ENCODE measurements at places on chromosomes 6 and 20. TPM values are rescaled to one million over a fixed set of nuclear protein-coding genes. Genes with fewer than 3 reads are reported as not detected.

MAP7 gene
- total RNA-seq, result 0.33 TPM

PI3 gene
- not detected for total RNA-seq

SHLD1 gene
- 10.0 TPM for total RNA-seq

ECT2L gene
- not detected for total RNA-seq

DNMT3B gene
- 1.7 TPM for total RNA-seq

C6orf15 gene
- not detected for total RNA-seq

RAB44 gene
- 0.09 TPM for total RNA-seq

TMEM244 gene
- total RNA-seq, result 1.2 TPM

GRCh38 chr20:23229989-23230388 lies 120.6 kb upstream of the NXT1 start:
- peaks cover 2% of the 10 kb centered on the region for H3K4me1 ChIP-seq
- no peak overlapping the region for H3K4me3 ChIP-seq
- no peaks in the 10 kb centered on the region for H3K36me3 ChIP-seq
- no peak overlapping the region for H3K27ac ChIP-seq
- DNase-seq, result no peak

GRCh38 chr6:93238632-93239031 lies 180.7 kb downstream of the EPHA7 start:
- H3K4me3 ChIP-seq, result no peak overlapping the region
- H3K4me1 ChIP-seq, result no peaks in the 10 kb centered on the region
- H3K36me3 ChIP-seq, result no peaks in the 10 kb centered on the region
- no peak for DNase-seq
- no peaks in the 10 kb centered on the region for H3K27me3 ChIP-seq

DNA sequence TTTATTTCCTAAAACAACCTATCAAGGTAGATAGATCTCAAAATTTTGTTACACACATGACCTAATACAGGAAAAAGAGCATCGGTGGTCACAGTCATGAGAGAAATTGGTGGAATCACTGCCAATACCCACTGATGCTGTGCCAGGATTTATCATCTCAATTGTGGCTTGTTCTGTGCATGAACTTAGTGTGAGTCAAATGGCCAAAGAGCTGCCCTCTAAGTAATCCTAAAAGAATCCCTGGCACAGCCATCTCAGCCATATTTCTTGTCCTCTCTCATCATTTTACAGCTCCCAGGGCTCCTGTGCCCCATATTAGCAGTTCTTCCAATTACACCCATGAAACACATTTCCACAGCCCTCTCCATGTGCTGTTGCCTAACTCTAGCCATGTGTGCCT lies 6.1 kb downstream of the GSTA5 start:
- H3K27ac ChIP-seq, result no peak overlapping the region
- DNase-seq, result no peak
- H3K4me1 ChIP-seq, result no peaks in the 10 kb centered on the region
- H3K4me3 ChIP-seq, result no peak overlapping the region

- H3K4me3 ChIP-seq, result no peak overlapping the region
- H3K36me3 ChIP-seq, result no peaks in the 10 kb centered on the region
- no peaks in the 10 kb centered on the region for H3K27me3 ChIP-seq
- DNase-seq, result no peak
- H3K27ac ChIP-seq, result no peak overlapping the region
- no peaks in the 10 kb centered on the region for H3K4me1 ChIP-seq
These were observed 397.7 kb upstream of the HS3ST5 start for GRCh38 chr6:114740547-114740946.

GRCh38 chr6:9346923-9347322 lies 911.6 kb upstream of the SLC35B3 start:
- H3K27ac ChIP-seq, result no peak overlapping the region
- no peaks in the 10 kb centered on the region for H3K27me3 ChIP-seq
- H3K36me3 ChIP-seq, result no peaks in the 10 kb centered on the region
- no peak for DNase-seq
- no peak overlapping the region for H3K4me3 ChIP-seq

GRCh38 chr6:118869350-118869749 lies 24.6 kb upstream of the ASF1A start:
- no peak overlapping the region for H3K4me3 ChIP-seq
- no peaks in the 10 kb centered on the region for H3K4me1 ChIP-seq
- H3K36me3 ChIP-seq, result no peaks in the 10 kb centered on the region

Data from T-cell (primary cell).